ENCODE measurements at places on chromosomes 4 and X. TPM values are rescaled to one million over a fixed set of nuclear protein-coding genes. Genes with fewer than 3 reads are reported as not detected.

The CTAG1B gene
- total RNA-seq = not detected

The CSAG1 gene
- not detected for total RNA-seq

The TENT5D gene
- total RNA-seq = not detected

The ATP11C gene
- total RNA-seq = 118 TPM

The SORCS2 gene
- total RNA-seq = 0.05 TPM

The RBM46 gene
- total RNA-seq = not detected

The UGT2A1 gene
- total RNA-seq = 0.05 TPM

The RHOH gene
- total RNA-seq = 0.65 TPM

The TRPC5OS gene
- not detected for total RNA-seq

The KDR gene
- total RNA-seq = 321 TPM

The COL4A6 gene
- total RNA-seq = 0.68 TPM

GRCh38 chrX:68355629-68355920 is 77.7 kb downstream of the OPHN1 start:
- DNase-seq = no peak

DNA sequence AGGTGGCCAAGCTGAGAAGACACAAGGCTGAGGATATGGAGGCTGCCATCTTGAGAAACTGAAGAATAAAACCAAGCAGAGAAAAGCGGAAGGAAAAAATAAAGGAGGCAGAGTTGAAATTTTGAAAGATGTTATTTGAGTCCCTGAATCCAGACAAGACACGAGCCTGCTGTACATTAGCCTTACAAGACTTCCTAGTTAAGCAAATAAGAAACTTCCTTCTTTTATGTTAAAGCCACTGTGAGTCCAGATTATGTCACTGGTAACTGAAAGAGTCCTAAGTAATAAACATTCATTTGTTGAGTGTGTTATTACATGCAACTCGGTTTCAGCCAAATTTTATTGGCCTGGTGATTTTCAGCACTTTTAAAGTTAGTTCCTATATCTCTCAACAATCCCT is 30.4 kb downstream of the DRD5 start:
- DNase-seq = no peak

DNA sequence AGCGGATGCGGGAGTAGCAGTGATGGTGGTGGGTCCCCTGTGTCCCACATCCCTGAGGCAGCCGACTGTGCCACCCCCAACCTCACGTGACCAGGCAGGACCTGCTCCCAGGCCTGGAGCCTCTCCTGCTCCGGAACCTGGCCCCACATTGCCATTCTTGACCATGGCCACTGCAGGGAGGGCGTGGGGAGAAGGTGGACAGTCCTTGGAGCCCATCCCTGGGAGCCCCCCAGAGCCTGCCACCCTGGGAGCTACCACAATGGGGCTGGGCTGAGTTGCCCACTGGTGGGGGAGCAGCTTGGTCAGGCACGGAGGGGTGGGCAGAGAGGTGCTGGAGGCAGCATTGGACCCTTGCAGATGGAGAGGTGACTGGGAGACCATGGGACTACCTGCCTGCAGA is 36.8 kb downstream of the TMPRSS11A start:
- DNase-seq = no peak

GRCh38 chr4:145061318-145061920 is 36.6 kb downstream of the ANAPC10 start:
- peak; percentile 80 for DNase-seq

GRCh38 chrX:115054876-115055275 is 37.5 kb upstream of the IL13RA2 start:
- DNase-seq = no peak

DNA sequence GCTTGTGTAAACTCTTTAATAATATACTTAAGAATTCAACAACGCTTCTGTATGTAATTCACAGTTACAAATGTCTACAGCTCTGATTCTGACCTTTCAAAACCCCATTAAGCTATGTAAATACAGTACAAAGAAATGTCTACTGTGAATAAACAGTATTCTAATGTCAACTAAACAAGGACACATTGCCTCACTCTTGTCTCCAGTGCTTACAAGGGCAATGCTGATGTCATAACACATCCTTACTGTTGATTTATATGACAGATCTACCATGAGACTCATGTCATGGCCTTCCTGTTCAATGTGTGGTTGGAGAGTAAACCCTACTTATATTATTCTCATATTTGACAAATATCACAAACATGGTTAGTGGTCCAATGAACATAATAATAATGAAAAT is 256.1 kb upstream of the ADGRL3 start:
- no peak for DNase-seq

- no peak for DNase-seq
Observed at GRCh38 chrX:78011846-78012245, 42.4 kb upstream of the PGAM4 start.

GRCh38 chr4:154985673-154986072 is 204.6 kb downstream of the RBM46 start:
- DNase-seq = no peak

GRCh38 chr4:106679063-106679462 is 310.5 kb upstream of the GIMD1 start:
- DNase-seq = no peak

GRCh38 chr4:119580293-119580692 is 48.3 kb downstream of the PDE5A start:
- DNase-seq = no peak

DNA sequence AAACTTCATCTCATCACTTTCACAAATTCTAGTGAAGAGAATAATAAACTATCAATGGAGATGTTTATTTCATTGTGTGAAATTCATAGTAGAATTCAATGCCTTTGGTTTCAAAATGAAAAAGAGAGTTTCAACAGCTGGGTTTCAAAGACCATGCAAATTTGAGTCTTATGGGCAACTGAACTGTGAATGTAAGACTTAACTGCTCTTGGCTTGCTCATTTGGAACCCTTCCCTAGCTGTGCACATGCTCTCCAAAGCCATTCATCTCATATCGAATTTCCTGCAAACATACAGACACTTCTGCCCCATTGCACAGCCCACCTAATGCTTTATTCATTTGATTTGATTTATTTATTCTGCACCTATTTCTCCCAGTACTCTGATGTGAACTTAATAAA is 154.5 kb downstream of the GRXCR1 start:
- no peak for DNase-seq

GRCh38 chr4:25703731-25704388 is 48.2 kb downstream of the SLC34A2 start:
- peak; percentile 48 for DNase-seq

GRCh38 chr4:134388351-134388750 is 186.8 kb upstream of the PABPC4L start:
- DNase-seq = no peak

DNA sequence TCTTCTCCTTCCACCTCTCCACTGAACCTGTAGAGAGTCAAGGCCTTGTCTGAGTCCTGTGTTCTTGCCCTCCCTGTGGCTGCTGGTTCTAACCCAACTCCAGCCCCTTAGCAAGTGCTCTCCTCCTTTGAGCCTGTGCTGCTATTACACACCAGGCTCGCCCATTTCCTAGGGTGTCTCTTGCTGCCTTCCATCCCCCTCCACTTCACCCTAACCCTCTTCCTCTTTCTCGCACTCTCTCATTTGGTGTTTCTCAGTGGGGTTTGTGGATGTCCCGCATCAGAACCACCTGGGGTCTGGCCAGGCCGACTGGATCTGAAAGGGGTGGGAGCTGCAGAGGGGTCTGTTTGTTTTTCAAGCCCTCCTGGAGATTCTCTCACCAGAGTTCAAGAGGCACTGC is 156.7 kb downstream of the SPRY1 start:
- no peak for DNase-seq

DNA sequence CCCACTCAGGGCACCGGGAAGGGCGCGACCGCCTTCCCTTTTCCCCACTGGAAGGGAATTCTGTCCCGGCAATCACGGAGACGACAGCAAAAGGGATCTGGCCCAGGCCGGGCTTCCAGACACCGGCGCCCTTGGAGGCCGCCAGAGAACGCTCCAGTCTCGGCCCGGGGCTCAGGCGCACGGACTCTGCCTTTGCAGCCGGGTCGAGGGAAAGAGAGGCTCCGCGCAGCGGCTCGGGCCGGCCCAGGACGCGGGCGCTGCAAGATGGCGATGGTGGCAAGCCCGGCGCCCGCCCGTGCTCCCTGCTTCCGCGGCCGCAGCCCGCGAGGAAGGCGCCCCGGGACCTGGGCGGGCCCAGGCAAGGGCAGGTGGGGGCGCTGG is 1.1 kb downstream of the CTBP1 start:
- no peak for DNase-seq

DNA sequence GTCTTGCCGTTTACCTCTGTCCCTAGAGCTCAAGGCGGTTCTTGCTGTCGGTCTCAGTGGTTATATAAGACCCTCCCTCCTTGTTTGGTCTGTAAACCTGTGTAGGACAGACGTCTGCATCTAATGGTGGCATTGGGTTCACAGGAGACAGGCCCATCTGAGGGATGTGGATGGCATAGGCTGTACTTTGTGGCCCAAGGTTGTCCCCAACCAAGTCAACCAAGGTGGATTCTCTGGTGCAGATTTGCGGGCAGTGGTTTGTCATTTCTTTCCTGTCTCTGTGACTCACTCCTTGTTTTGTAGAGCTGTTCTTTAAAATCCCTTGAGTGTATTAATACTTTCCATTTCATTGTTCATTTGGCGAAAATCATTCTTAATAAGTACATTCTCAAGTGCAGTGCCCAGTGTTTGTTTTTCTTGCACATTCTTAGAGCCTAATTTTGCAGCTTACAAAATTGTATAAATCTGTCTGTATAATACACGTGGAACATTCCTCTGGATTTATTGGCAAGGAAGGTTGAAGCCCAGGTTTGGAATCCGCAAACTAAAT is 68.0 kb upstream of the TLR2 start:
- DNase-seq = peak; percentile 68

- no peak for DNase-seq
Observed at GRCh38 chr4:43560047-43560446, 667.5 kb downstream of the GRXCR1 start.

- DNase-seq = peak; percentile 32
Observed at GRCh38 chrX:109974906-109975655, 27.8 kb upstream of the TMEM164 start.

DNA sequence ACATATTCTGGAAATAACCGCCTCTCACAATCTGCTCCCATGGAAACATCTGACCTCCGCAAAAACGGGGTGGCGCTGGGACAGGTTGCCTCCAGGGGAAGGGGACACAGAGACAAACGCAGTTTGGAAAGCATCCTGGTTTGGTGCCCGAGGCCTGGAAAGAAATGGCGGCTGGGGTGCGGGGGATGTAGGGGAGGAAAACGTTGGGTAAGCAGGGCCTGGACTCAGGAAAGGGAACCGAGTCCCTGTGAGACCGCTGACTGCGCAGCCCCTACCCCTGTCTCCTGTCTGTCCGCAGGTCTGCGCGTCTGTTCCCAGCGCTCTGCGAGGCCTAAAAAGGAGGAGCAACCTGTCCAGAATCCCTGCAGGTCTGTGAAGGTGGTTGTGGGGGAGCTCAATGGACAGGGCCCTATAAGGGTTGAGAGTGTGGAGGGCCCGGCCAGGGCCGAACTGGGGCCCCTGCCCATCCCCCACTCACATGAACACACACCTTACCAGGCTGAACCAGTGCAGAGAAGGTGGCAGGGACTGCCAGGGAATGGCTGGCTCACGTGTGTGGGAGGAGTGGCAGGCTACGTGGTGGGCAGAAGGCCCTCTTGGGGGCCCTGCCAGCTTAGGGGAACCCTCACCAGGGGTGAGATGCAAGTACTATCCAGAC is 672 bp downstream of the TCEAL3 start:
- DNase-seq = peak; percentile 14

DNA sequence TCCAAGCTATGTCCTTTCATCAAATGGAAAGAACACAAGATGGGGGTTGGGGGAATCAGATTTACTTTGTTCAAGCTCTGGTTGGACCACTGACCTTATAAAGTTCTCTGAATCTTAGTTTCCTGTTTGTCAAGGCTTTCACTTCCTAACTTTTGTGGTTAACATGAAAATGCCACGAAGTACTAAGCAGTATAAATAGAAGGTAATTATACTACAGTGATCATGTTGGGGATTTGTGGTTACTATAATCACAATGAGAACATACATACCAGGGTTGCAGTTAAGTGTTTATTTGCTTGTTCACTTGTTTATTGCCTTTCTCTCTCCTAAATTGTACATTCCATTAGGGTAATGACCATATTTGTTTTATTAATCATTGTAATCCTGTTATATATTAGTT is 53.2 kb downstream of the SPRY1 start:
- peak; percentile 34 for DNase-seq

GRCh38 chr4:6549445-6549844 is 25.5 kb upstream of the MAN2B2 start:
- no peak for DNase-seq

- DNase-seq = no peak
Observed at GRCh38 chr4:49000806-49001205, 14.7 kb downstream of the CWH43 start.

GRCh38 chr4:61374447-61374891 is 174.3 kb downstream of the ADGRL3 start:
- no peak for DNase-seq

DNA sequence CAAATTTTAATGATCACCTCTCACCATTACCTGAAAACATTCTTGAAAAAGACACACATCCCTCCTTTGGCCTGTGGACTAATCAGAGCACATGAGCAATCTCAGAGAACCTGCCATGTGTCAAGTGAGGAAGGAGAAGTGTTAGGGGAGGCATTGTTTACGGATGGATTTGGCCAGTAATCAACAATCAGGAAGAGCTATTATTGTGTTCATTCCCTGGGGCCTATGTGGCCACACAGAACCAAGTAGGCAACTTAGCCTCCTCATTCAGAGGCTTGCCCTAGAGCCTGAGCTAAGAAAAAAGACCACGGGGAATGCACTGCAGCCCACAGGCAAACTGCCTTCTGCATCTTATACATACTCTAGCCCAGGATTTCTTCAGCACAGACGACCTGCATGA is 40.6 kb upstream of the DOCK11 start:
- DNase-seq = peak; percentile 1

DNA sequence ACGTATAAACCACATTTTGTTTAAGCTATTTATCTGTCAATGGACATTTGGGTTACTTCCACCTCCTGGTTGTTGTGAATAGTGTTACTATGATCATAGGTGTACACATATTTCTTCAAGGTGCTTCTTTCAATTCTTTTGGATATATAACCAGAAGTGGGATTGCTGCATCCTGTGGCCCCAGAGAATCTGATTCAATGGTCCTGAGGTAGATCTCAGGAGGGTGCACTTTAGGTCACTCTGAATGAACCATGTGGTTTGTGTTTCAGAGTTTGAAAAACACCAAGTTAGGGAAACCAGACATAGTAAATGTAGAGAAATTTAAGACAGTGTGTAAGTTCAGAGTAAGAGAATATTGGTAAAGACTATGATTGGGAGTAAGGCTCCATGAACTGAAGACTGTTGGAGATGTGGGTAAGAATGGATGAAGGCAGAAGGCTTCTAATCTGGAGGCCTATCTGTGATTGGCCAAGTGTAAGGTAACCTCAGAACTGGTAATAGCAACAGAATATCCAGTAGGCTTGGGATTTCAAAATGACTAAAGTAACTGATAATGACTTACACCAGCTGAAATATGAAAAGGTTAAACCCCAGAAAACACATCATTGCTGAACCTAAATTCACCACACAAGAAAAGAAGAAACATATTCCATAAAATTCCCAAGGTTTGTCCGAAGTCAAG is 236.9 kb downstream of the CAMK2D start:
- no peak for DNase-seq

DNA sequence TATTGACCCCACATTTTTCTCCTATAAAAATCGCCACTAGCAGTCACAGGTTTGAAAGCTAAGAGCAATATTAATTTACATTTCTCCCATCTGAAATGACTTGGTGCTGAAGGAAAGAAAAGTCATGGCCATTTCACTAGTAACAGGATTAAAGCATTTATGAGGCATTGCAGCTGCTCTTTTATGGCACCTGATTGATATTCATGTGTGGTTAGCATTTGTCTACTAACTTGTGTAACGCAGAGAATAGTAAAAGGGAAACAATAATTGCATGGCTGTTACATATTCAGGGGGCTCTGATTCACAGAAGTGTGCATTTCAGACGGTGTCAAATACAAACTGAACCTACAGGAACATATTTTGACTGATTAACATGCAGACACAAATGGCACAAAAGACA is 5.2 kb downstream of the PCDH19 start:
- DNase-seq = no peak
